ENCODE measurements at places on chromosomes 12 and 14.
A peak's percentile ranks its signal among the peaks of the same experiment; 100 is the strongest.

DNA sequence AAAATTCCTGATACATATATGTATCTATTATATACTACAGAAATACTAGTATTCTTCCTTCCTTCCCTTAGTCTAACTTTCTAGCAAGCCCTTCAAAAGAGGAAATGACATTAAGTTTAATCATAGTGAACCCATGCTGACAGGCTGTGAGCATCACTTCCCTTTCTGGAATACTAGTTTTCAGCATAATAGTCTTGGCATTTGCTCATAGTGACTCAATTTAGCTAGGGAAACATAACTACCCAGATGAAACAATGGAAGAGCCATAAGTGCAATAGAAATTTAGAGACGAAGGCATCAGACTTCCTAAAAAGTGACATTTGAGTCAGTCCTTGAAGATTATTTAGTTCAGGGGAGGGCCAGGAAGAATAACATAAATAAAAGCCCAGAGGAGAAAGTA lies 184.5 kb upstream of the CRY1 start:
- DNase-seq = no peak

- no peak for DNase-seq
These were observed 15.4 kb downstream of the MON2 start for GRCh38 chr12:62481843-62482540.

GRCh38 chr12:23628806-23629205 lies 320.7 kb downstream of the SOX5 start:
- DNase-seq = no peak

DNA sequence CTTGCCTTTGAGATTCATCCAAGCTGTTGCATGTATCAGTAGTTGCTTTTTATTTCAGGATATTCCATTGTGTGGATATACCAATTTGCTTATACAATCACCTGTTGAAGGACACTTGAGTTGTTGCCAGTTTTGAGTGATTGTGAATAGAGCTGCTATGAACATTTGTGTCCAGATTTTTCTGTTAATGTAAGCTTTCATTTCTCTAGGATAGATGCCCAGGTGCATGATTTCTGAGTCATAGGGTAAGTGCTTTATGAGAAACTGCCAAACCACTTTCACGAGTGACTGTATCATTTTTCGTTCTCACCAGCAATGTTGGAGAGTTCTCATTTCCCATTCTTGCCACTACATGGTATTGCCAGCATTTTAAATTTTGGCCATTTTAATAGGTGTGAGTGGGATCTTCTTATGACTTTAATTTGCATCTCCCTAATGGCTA lies 434.6 kb upstream of the RGS6 start:
- DNase-seq = no peak

DNA sequence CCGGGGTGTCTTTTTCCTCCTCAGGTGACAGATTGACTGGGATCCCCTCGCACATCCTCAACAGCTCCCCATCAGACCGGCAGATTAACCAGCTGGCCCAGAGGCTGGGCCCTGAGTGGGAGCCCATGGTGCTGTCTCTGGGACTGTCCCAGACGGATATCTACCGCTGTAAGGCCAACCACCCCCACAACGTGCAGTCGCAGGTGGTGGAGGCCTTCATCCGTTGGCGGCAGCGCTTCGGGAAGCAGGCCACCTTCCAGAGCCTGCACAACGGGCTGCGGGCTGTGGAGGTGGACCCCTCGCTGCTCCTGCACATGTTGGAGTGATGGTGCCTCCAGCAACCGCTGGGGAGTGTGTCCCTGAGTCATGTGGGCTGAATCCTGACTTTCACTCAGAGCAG lies 172.8 kb downstream of the CRADD start:
- DNase-seq = no peak

GRCh38 chr14:55800156-55800785 lies 220.3 kb downstream of the KTN1 start:
- DNase-seq = no peak

DNA sequence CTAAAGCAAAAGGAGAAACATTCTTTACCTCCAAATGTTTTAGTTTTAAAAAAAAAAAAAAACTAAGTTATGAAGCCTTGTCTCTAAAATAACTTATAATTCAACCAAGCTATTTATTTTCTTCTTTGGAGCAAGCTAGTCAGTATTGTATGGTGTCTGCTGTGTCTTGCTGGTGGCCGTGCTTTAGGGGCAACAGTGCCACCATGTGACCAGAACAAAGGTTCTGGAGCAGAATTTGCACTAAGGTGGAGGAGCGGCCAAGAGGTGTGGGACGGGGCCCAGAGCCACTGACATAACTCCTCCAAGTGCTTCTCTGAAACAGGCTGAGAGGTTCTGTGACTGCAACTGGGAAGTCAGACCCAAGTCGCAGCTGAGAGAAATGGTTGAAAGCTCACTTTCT lies 4.5 kb downstream of the FICD start:
- peak; percentile 33 for DNase-seq

DNA sequence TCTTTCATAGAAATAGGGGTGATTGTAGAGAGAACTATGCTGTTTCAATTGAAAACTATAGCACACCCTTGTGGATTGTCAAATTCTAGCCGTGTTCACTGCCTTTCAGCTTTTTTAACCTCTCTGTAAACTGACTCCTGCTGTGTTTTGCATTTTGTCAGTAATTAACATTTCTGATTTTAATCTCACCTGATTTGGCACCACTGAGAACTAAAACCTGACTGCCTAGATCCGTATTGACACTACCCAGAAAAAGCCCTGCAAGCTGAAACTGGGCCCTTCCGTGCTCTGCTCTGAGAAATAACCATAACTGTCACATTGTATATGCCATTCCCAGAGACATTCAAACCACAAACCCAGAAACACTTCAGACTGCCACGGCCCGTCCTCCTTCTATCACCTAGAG lies 26.6 kb upstream of the ETV6 start:
- no peak for DNase-seq

DNA sequence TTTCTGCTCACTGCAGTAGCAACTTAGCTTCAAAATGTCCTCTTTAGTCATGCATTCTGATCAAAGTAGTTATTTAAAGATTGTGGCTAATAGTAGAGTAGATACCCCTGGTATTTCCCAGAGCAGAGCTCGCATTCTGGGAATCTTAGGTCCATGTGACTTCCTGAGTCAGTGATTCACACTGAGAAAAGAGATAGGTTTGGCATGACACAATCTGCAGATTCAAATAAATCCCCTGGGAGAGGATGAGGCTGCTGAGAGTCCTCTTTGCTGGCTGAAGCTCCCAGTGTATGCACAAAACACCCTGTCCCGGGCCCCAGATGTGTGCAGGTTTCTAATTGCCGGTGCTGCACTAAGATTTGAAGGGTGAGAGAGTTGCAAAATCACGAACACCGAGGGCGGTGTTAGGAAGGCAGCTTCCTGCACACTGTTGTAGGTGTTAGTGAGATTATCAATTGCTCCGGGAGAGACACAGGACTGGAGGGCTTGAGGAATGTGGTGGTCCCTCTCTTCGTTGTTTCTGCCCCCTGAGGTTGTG lies 233.2 kb downstream of the NRXN3 start:
- DNase-seq = no peak

- no peak for DNase-seq
These were observed 157.9 kb upstream of the ABCD2 start for GRCh38 chr12:39777465-39777864.

- DNase-seq = no peak
These were observed 594.0 kb downstream of the KCNH5 start for GRCh38 chr14:62451221-62451620.

DNA sequence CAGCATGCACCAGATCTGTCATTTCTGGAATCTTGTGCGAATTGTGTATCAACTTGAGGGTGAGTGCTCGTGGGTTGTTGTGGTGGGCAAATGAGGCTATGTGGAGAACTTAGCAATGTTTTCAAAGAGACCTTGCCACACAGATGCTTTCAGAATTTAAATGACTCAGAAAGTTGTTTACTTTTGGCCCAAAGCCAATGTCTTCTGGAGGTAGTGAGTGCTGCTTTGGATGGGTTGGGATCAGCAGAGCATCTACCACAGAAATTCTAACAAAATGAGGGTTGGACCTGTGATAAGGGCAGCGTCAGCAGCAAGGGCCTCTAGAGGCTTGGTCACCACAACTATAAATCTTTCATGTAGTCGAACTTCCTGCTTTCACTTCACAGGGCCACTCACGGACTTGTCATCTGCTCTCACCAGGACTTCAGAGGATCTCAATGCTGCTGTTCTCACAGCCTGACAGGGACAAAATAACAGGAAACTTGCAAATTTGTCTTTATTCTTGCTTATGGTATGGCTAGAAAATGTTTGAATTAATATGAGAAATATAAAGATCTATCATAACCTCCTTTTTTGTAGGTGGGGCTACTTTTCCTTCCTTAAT lies 111.4 kb downstream of the DACT1 start:
- DNase-seq = peak; percentile 18

GRCh38 chr12:6834254-6834653 lies 6.0 kb downstream of the P3H3 start:
- no peak for DNase-seq

DNA sequence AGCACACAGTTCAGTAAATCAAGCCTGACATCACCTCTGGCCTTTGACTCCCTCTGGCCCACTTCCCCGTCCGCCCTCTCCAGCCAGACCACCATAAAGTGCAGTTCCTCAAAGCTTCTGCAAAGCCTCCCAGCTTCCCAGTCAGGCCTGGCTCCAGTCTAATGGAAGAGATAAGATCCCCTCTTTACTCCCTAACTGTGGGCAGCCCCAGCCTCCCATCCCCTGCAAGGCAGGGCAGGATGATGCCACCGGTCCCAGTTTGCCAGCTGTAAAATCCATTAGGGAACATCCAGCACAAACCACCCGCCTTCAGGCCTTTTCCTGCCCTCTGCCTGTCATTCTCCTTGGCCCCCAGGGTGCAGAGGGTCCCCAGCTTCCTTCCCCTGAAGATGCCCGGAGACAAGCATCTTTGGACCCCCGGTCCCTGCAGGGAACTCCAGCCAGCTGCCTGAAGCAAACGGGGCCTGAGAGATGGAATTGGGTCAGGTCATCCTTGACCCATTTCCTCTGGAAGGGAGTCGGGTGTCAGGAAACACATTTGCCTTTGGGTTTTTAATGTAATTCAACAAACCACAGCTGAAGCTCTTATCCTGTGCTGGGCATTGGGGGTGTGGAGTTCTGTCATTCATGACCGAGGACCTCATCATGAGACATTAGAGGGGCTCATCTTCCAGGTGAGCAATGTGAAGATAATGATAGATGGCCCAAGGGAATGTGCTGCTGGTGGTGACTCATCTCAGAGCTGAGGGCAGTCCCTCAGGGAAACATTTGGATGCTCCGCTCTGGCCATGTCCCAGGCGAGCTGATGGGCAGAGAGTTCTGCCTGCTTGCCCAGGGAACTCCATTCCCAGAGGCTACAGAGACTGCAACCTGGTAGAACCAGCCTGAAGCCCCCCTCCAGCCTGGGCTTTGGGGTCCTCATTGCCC lies 93.8 kb upstream of the CLMN start:
- no peak for DNase-seq

- no peak for DNase-seq
These were observed 5.2 kb downstream of the IRF2BPL start for GRCh38 chr14:77023001-77023996.

DNA sequence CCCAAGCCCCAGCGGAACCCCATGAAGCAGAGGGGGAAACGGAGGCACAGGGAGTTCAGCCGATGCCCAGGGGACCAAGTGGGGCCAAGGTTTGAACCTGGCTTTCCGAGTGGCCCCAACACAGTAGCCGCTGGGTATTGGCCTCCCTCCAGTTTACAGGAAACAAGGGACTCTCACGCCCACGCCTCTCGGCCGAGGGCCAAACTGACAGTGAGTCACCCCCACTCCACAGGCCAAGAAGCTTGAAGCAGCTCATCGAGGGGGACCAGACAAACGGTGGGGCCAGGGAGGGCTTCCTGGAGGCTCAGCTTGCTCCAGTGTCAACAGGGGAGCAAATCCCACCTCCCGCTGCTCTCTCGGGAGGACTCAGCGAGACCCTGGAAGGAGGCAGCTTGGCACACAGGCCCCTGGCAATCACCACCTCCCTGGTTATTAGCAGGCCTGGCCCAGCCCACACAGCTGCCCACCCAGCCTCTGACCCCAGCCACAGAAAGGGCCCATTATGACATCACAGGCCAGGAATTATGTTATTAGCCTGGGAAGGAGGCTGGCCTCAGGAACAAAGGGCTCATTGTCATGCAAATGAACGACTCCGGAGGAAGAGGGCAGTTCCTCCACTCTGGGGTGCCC lies 54.6 kb downstream of the NCOR2 start:
- no peak for DNase-seq

- DNase-seq = no peak
These were observed 74.8 kb downstream of the LGMN start for GRCh38 chr14:92673601-92674150.

Measured in natural killer cell (primary cell).